Cardiac muscle cell (in vitro differentiated cells and primary cell): ENCODE measurements at places on chromosomes 5 and 9.
A peak's percentile ranks its signal among the peaks of the same experiment; 100 is the strongest.

DNA sequence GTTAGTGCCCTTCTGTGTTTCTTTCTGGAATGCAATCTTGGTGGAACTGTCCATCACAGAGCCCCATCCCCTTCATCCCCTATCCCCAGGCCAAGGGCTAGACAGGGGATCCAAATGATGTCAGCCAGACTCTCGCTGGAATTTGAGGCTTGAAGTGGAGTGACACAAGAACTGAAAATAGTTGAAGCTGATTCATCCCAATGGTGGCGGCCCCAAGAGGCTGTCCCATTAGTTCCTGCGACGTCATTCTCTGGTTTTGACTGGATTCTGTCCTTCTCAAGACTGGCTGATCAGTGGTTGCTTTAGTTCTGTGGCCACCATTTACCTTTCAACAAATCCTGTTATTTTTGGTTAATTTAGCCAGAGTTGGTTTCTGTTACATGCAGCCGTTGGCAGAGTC lies 59.9 kb downstream of the SUB1 start:
- no peaks in the 10 kb centered on the region for H3K27me3 ChIP-seq
- H3K27ac ChIP-seq: no peak overlapping the region
- no peak overlapping the region for H3K4me3 ChIP-seq
- no peaks in the 10 kb centered on the region for H3K4me1 ChIP-seq

- no peaks in the 10 kb centered on the region for H3K27me3 ChIP-seq
- no peak overlapping the region for H3K4me3 ChIP-seq
- no peaks in the 10 kb centered on the region for H3K4me1 ChIP-seq
- no peak for DNase-seq
Observed at GRCh38 chr5:30357371-30357770, 836.1 kb upstream of the CDH6 start.

DNA sequence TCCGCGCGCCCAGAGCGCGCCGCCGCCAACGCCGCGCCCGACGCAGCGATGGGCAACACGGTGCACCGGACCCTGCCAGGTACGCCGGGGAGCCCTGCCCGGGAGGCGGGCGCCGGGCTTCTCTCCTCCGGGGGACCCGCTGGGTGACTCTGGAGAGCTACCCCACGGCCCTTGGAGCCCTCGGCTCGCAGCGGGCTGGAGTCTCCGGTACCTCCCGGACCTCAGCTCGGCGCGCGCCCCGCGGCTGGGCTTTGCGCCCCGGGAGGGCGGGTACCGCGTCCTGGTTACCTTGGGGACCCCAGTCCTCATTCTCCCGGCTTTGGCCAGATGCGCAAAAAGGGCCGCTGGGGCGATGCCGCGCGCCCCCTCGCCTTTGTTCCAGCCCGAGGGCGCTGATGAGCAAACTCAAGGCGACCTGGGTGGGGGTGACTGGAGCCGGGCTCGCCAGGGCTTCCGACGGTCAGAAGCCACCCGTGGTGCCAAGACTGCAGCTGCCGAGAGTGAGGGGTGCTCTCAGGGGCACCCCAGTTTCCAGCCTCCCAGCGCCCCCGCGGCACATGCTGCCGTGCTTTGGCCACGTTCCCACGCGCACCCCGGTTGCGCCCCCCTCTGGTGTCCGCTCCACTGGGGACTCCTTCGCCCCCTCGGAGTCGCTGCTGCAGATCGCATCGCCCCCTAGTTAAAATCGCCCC lies 442 bp downstream of the NEURL1B start:
- peak overlapping the region; percentile 19 for H3K27ac ChIP-seq
- H3K4me3 ChIP-seq: peak overlapping the region; percentile 92

- no peaks in the 10 kb centered on the region for H3K36me3 ChIP-seq
- H3K27me3 ChIP-seq: no peaks in the 10 kb centered on the region
- H3K27ac ChIP-seq: no peak overlapping the region
Observed at GRCh38 chr5:149294872-149295829, 23.5 kb downstream of the AFAP1L1 start.

- DNase-seq: no peak
- no peaks in the 10 kb centered on the region for H3K36me3 ChIP-seq
- no peaks in the 10 kb centered on the region for H3K4me1 ChIP-seq
- H3K27me3 ChIP-seq: no peaks in the 10 kb centered on the region
- H3K27ac ChIP-seq: no peak overlapping the region
Observed at GRCh38 chr5:55485073-55485472, 49.7 kb downstream of the PLPP1 start.

GRCh38 chr9:87322840-87323635 lies 174.6 kb upstream of the DAPK1 start:
- H3K4me1 ChIP-seq: no peaks in the 10 kb centered on the region
- DNase-seq: peak; percentile 46
- H3K36me3 ChIP-seq: no peaks in the 10 kb centered on the region
- H3K27ac ChIP-seq: no peak overlapping the region
- H3K27me3 ChIP-seq: peaks cover 9% of the 10 kb centered on the region
- no peak overlapping the region for H3K4me3 ChIP-seq

DNA sequence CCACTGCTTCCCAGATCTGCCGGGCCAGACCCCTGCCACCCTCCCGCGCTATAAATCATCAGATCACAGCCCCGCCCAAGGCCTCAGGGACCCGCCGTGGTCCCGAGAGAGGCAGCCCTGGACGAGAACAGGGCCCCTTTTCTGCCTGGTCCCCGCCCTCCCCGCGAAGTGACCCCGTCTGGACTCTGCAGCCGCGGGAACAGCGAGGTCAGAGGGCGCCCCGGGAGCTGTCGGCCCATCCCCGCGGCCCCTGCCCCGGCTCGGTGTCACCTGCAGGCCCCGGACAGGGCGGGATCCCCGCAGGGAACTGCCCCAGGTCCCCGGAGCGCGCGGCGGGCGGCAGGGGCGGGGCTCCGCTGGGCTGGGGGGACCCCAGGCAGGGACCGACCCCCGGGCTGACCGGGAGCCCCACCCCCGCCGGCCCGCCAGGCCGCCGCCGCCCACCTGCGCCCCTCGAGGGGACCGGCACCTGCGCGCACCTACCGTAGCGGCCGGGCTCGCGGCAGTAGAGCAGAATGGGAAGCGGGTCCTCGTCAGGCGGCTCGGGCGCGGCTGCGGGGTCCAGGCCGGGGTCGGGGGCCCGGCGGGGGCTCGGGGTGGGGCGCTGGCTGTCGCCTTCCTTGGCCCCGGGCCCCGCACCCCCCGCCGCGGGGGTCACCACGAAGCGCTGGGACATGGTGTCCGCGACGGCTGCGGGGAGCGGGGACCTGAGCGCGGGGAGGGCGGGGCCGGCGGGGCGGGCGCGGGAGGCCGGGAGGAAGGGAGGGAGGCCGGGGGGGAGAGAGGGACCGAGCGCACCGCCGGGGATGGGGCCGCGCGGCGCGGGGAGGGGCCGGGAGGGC lies 43.5 kb upstream of the SLC12A7 start:
- peaks cover 67% of the 10 kb centered on the region for H3K27me3 ChIP-seq
- peak overlapping the region; percentile 12 for H3K4me3 ChIP-seq
- no peaks in the 10 kb centered on the region for H3K36me3 ChIP-seq
- H3K4me1 ChIP-seq: no peaks in the 10 kb centered on the region
- no peak overlapping the region for H3K27ac ChIP-seq

DNA sequence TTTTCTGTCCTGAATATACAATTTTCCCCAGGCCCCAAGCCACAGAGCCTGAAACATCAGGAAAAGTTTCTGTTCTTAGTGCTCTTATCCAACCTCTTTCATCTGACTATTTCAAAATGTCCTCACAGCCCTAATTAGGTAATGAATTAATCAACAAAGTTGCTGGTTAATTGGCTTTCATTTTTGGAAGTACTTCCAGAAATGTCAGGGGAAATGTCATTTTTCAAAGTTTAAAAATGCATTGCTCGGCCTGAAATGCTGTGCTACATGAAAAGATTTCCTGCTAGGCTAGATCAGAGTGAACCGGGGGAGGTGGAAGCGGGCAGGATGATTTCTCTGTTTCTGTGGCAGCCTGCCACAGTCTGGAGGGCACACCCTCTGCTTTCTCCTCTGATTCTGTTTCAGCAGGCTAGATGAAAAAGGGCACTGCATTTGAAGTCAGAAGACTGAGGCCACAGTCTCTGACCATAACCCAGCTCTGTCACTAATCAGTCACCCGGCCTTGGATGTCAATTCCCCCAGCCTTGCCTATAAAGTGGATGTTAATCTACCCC lies 55.9 kb upstream of the BARX1 start:
- H3K27ac ChIP-seq: no peak overlapping the region
- DNase-seq: no peak
- H3K36me3 ChIP-seq: no peaks in the 10 kb centered on the region
- no peaks in the 10 kb centered on the region for H3K4me1 ChIP-seq
- no peak overlapping the region for H3K4me3 ChIP-seq

DNA sequence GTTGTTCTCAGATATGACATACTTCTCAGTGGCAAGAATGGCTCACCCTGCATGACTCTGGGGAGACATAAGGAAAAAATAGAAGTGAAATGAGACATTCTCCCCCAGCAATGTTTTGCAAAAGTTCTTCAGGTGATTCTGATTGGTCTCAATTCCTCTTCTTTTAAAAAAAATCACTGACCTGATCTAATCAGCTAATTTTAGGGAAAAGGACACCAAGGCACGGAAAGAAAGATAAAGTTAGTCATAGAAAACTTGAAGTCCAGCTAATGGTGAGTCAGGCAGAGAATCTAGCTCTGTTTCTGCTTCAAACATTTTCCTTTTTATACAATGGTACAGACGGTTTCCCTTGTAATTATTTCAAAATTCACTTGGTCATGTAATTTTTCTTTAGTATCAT lies 1018.9 kb upstream of the ARRDC3 start:
- DNase-seq: no peak
- no peak overlapping the region for H3K4me3 ChIP-seq
- no peaks in the 10 kb centered on the region for H3K27me3 ChIP-seq
- no peaks in the 10 kb centered on the region for H3K36me3 ChIP-seq
- no peaks in the 10 kb centered on the region for H3K4me1 ChIP-seq
